ENCODE measurements at places on chromosomes 3 and 15. TPM values are rescaled to one million over a fixed set of nuclear protein-coding genes. Genes with fewer than 3 reads are reported as not detected.

The TRIM42 gene
- total RNA-seq, result not detected

DNA sequence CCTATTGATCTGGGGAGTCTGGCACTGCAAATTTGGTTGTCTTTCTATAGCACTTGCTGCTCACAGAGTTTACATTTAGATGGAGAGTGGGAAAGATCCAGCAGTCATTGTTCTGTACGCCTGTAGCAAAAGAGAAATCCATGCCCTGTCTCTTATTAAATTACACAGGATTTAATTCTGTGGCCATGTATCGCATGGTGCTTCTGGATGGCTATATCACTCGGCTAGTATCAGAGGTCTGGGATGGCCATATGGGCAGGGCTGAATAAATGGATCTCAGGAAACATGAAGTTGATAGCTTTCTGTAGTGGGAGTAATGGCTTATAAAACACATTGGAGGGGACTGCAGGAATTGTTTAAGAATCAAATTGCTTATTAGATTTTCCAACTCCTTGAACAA lies 325.8 kb upstream of the DPH6 start:
- H3K36me3 ChIP-seq, result no peaks in the 10 kb centered on the region
- H3K27me3 ChIP-seq, result no peaks in the 10 kb centered on the region
- DNase-seq, result no peak
- H3K4me3 ChIP-seq, result no peak overlapping the region
- no peaks in the 10 kb centered on the region for H3K4me1 ChIP-seq
- H3K27ac ChIP-seq, result no peak overlapping the region

The GPR27 gene
- 17.7 TPM for total RNA-seq

DNA sequence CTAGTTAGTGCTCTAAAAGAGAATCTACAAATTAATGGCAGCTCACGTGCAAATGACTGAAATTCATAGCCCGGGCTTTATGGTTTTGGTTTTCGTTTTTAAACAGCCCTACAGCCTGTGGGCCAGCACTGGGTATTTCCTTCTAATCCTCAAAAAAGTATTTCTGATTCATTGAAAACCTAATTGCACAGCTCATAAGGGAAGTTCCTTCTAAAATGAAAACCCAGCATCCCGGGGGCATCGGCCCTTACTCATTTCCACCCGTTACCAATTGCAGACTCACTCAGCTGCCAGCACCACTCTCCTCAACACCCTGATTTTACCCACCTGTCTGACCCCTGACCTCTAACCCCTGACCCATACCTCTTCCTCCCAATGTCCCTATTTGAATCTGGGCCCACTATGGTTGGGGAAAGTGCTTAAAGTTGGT lies 59.5 kb upstream of the ZNF148 start:
- H3K4me1 ChIP-seq, result no peaks in the 10 kb centered on the region
- no peak overlapping the region for H3K4me3 ChIP-seq
- DNase-seq, result no peak

- no peak for DNase-seq
- peaks cover 62% of the 10 kb centered on the region for H3K36me3 ChIP-seq
- no peak overlapping the region for H3K27ac ChIP-seq
- H3K4me1 ChIP-seq, result no peaks in the 10 kb centered on the region
- no peaks in the 10 kb centered on the region for H3K27me3 ChIP-seq
- H3K4me3 ChIP-seq, result no peak overlapping the region
Observed at GRCh38 chr15:29734917-29735572, 87.2 kb downstream of the TJP1 start.

The COL7A1 gene
- total RNA-seq, result 22.9 TPM

- H3K4me1 ChIP-seq, result no peaks in the 10 kb centered on the region
- no peaks in the 10 kb centered on the region for H3K27me3 ChIP-seq
- H3K36me3 ChIP-seq, result no peaks in the 10 kb centered on the region
- no peak overlapping the region for H3K4me3 ChIP-seq
Observed at GRCh38 chr15:77187751-77188464, 117.0 kb upstream of the TSPAN3 start.

- no peaks in the 10 kb centered on the region for H3K4me1 ChIP-seq
- peaks cover 28% of the 10 kb centered on the region for H3K36me3 ChIP-seq
- no peak overlapping the region for H3K27ac ChIP-seq
Observed at GRCh38 chr15:60438646-60439045, 40.3 kb downstream of the ICE2 start.

DNA sequence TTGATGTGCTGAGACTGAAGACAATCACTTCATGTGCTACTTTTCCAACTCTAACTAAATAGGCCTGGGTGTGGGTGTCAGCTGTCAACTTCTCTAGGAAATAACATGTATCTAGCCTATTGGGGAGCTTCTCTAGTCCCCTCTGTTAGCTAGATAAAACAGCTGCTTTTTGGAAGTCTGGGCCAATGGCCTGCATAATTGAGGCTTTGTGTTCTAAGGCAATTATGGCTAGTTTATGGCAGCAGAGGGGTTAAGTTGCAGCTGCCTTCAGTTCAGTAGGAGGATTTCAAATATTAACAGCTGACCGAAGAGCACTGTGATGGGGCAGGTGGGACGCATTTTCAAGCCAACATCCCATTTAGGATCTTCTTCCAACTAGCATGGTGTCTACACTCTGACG lies 6.4 kb downstream of the COL8A1 start:
- H3K27me3 ChIP-seq, result no peaks in the 10 kb centered on the region
- H3K4me1 ChIP-seq, result no peaks in the 10 kb centered on the region
- no peak overlapping the region for H3K4me3 ChIP-seq
- H3K27ac ChIP-seq, result no peak overlapping the region
- no peaks in the 10 kb centered on the region for H3K36me3 ChIP-seq

- H3K4me3 ChIP-seq, result no peak overlapping the region
- H3K27ac ChIP-seq, result no peak overlapping the region
- H3K27me3 ChIP-seq, result no peaks in the 10 kb centered on the region
- H3K4me1 ChIP-seq, result no peaks in the 10 kb centered on the region
Observed at GRCh38 chr3:169071003-169071402, 592.5 kb downstream of the MECOM start.

DNA sequence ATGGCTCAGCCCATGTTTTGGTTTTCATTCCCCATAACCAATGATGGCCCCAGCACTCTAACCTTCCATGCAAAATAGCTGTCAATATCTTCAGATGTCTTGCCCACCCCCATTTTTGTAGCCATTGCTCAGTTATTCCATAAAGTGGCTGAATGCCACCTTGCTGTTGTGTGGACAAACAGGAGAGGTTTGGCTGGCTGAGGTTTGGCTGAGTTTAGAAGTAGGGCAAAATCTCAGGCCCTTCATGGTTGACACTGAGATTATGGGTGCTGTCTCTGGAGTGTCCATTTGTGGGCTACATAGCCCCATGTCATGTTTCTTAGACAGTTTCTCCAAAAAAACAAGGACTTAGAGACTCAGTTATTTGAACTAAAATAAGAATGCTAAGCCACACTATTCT lies 96.9 kb downstream of the TCF12 start:
- peaks cover 5% of the 10 kb centered on the region for H3K4me1 ChIP-seq
- no peak for DNase-seq
- no peak overlapping the region for H3K4me3 ChIP-seq
- H3K27me3 ChIP-seq, result no peaks in the 10 kb centered on the region
- peaks cover 7% of the 10 kb centered on the region for H3K36me3 ChIP-seq
- H3K27ac ChIP-seq, result no peak overlapping the region

DNA sequence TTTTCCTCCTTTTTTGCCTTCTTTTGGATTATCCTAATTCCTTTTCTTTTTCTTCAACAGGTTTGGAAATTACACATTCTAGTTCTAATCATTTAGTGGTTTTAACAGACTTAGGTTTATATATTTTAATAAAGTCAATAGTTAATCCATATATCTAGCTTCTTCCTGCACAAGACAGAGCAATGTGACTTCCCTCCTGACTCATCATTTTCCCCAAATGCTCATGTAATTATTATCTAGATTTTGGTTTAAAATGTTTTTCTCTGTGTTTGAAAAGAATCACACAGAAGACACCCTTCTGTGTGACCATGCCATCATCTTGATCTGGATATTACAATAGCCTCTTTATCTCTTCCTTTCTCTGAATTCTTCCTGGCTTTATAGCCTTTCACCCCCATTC lies 28.6 kb upstream of the SSR3 start:
- no peaks in the 10 kb centered on the region for H3K27me3 ChIP-seq
- no peak overlapping the region for H3K4me3 ChIP-seq
- DNase-seq, result no peak
- no peaks in the 10 kb centered on the region for H3K4me1 ChIP-seq
- H3K27ac ChIP-seq, result no peak overlapping the region
